Left hindlimb (tissue), 1 donor: ENCODE measurements at places on chromosomes 5 and 9.

DNA sequence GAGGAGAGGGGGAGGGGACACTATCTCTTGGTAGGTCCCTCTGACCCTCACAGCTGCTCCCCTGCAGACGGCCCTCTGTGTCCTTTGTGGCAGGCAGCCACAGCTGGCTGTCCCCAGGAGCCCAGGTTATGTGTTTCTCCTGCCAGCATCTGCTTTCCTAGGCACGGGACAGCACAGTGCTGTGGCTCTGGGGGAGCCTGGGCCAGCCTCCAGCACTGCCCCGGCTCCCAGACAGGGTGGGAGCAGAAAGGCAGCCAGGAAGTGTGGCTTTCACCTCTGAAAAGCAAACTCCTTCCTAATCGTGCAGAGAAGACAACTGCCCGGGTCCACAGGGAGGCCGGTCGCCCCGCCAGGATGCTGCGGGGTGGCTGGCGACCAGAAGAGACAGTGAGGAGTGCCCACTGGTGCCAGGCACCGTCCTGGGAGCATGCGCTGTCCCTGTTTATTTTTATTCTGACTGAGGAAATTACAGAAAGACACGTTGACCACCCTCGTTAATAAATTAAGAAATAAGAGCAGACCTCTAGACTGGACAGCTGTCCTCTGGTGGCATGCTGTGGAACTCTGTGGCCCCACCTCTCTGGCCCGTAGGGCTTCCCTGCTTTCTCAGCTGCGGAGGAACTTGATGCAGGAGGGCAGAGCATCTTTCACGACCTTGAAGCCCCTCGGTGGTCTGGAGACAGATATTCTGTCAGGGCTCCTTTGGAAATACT, 240.3 kb downstream of the FANCC start:
- no peak for DNase-seq

DNA sequence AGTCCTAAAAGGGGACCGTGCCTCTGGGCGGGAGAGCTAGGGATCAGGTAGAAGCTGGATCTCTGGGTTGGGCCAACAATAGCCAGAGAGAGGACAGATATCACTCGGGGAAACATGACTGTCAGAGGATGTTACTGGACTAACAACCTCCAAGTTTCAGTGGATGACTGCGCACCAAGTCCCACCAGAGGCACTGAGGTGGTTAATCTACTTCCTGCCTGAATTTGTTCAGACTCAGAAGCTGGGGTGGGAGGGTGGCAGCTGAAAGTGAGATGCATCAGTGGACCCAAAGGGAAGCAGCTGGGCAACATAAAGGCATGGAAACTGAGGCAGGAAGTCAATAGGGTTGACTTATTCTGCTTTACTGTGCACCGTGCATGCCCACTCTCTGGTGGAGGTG, 130.1 kb upstream of the SLC44A1 start:
- no peak for DNase-seq

GRCh38 chr5:166509085-166509484, 1782.4 kb upstream of the WWC1 start:
- DNase-seq, result no peak

DNA sequence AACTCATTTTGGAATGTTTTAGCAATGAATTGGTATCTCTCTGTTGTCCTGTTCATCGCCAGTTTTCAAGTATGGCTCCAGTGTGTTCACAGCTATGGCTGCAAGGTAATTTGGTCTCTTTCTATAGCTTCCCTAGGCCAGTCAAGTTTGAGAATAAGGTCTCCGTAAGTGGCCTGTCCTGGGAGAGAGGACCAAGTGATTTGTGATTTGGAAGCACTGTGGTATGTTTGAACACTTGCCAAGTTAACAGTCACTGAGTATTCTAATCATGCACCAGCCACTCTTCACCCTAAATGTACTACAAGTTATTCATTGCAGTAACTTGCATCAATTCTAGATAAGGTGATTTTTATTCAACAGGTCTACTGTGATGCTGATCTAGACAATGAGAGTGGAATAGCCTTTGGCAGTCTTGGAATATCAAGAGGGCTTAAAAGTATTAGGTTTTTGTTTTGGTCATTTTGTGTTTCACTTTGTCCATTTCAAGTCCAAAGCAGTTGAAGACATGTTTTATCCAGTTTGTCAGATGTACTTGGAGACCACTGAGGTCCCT, 41.1 kb downstream of the G3BP1 start:
- no peak for DNase-seq

DNA sequence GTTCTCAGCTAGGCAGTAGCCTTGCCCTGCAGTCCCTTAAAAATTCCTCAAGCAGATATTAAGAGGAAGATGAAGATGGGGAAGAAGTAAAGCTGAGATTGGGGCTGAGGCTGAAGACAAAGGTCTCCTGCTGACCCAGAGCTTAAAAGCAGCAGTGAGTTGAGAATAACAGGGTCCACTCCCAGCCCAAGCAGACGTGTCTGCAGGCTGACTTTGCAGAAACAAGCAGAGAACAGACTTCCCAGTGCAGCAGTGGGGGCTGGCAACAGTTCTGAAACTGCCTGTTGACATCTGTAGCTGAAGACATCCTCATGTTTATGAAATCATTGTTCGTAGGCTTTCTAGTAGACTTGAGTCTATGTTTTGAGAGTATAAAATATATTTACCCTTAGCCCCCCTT, 1.1 kb downstream of the CTXN3 start:
- DNase-seq, result peak; percentile 30

DNA sequence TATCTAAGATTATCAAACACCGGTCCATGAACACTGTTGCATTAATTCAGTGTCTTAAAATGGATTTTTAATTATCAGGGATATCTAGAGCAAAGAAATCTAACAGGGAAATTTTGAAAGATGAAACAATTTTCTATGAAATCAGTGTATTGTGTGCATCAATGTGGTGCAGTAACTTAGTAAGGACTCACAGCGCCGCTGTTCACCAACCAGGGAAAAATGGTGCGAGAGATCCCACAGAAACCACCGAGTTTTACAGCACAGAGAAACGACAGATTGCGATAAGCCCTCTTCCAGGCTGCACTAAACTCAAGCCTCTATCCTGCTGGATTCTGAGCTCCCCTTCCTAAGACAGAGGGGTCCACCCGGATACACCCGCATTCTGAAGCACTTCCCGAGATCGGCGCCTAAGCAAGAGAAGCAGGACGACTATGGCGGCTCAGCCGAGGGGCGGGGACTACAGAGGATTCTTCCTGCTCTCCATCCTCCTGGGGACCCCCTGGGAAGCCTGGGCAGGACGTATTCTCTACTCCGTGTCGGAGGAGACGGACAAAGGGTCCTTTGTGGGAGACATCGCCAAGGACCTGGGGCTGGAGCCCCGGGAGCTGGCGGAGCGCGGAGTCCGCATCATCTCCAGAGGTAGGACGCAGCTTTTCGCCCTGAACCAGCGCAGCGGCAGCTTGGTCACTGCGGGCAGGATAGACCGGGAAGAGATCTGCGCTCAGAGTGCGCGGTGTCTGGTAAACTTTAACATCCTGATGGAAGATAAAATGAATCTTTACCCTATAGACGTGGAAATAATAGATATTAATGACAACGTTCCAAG, at the start of gene PCDHGA7:
PCDHGA7 (plus strand) TSS at position 274 of the 826 bp plus-strand sequence; CDS start at position 432, 158 bp downstream.
- no peak for DNase-seq

- no peak for DNase-seq
Measured at GRCh38 chr5:81786991-81787390, 36.1 kb upstream of the SSBP2 start.

- no peak for DNase-seq
Measured at GRCh38 chr5:154559398-154560276, 81.6 kb upstream of the HAND1 start.

- no peak for DNase-seq
Measured at GRCh38 chr9:95966306-95966705, 90.8 kb downstream of the ERCC6L2 start.

GRCh38 chr9:134323741-134324358, 2.4 kb upstream of the RXRA start:
- peak; percentile 56 for DNase-seq

DNA sequence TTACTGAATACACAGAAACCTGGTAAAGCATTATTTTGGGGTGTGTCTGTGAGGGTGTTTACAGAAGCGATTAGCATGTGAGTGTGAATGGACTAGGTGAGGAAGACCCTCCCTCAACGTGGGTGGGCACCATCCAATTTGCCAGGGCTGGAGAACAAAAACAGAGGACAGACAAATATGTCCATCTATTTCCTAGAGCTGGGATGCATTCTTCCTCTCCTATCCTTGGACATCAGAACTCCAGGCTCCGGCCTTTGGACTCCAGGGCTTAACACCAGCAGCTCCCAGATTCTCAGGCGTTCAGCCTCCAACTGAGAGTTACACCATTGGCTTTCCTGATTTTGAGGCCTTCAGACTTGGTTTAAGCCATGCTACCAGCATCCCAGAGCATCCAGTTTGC, 65.8 kb upstream of the CHD1 start:
- DNase-seq, result no peak

GRCh38 chr9:112042244-112042638, 132.9 kb downstream of the SUSD1 start:
- no peak for DNase-seq

GRCh38 chr5:154190595-154191304, at the start of gene GALNT10:
GALNT10 (plus strand) TSS chr5:154190733; CDS start chr5:154190867, 134 bp downstream.
- peak; percentile 81 for DNase-seq
